ENCODE measurements at places on chromosomes 1 and 21.

DNA sequence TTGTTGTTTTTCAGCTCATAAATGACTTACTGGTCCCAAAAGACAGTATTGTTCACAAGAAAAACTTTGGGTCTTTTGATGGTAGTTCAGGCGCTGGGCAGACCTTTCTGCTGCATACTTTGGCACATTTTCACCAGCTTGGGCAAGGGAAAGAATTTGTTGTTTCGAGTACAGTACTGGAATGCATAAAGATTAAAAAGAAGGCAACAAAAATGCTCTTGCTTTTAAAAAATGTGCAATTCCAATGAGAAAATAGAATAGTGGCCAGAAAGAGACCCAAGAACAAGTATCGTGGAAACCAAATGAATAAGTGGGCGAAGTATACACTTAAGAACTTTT, 56.0 kb downstream of the CLIC6 start:
- no peak for DNase-seq

GRCh38 chr1:226558036-226558650, 9.6 kb downstream of the STUM start:
- DNase-seq: no peak

- DNase-seq: no peak
Observed at GRCh38 chr1:203547771-203548421, 53.9 kb downstream of the OPTC start.

DNA sequence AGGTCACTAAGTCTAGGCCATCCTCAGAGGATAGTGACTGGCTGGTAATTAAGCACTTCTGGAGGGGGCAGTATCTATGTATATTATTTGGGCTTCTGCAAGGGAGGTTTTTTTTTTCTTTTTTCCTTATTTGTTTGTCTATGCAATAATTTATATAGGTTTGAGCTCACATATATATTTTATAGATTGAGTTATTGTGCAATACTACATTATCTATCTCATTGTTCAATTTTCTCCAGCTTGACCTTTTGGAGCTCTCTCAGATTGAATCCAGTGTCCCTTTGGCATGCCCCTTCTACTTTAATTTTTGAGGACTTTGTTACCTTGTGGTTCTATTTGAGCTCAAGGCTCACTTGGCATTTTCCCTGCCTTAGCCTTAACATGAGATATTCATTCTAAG, 852.1 kb downstream of the KCNT2 start:
- no peak for DNase-seq

GRCh38 chr21:26782747-26783146, 62.5 kb downstream of the ADAMTS1 start:
- no peak for DNase-seq

GRCh38 chr1:201218409-201218808, 27.8 kb downstream of the IGFN1 start:
- no peak for DNase-seq

GRCh38 chr1:28301368-28302174, 27.3 kb upstream of the MED18 start:
- no peak for DNase-seq

- DNase-seq: no peak
Observed at GRCh38 chr1:184615301-184615700, 139.4 kb downstream of the EDEM3 start.

GRCh38 chr1:234913278-234913649, 215.4 kb downstream of the TOMM20 start:
- DNase-seq: no peak

- DNase-seq: no peak
Observed at GRCh38 chr1:78591971-78592370, 28.3 kb upstream of the IFI44L start.

DNA sequence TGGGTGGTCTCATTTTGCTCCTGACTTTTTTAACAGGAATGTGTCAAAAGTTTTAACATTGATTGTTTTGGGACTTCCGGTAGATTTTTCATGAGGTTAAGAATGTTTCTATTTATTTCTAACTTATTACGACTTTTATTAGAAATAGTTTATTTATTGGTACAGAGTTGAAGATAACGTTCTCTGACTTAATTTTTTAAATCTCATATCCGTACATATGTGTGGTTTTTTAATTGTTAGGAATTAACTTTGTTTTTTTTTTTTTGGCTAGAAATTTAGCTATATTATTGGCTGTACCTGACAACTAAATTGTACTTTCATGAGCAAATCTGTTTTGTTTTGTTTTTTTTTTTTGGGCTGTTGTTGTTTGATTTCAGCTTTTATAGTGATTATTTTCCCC, 32.0 kb downstream of the RNF2 start:
- DNase-seq: no peak

DNA sequence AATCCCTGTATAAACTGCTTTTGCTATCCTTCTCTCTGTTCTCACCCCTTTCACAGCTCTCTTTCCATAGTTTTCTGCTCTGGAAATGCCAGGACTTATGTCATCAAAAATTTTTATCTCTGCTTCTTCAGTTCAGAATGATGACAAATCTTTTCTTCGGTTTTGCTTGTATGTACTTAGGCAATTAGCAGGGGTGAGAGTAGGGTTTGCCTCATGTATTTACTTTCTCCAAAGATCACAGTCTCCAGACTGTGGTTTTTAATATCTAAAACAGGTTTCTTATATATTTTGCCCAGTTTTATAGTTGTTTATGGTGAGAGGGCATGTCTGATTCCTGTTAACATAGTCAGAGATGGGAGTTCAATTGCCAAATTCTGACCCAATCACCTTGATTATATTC, 235.4 kb upstream of the LYPLAL1 start:
- DNase-seq: no peak

DNA sequence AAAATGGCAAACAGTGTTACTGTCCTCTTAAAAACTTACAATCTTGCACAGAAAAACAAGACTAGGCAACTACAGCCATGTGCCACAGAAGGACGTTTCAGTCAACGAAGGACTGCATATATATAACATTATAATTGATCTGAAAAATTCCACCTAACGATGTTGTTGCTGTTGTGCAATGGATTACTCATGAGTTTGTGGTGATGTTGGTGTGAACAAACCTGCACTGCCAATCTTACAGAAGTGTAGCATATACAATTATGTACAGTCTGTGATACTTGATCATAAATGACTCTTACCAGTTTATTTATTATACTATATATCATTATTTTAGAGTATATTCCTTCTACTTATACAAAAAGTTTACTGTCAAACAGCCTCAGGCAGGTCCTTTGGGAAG, 6.8 kb upstream of the VAMP4 start:
- no peak for DNase-seq

- no peak for DNase-seq
Observed at GRCh38 chr1:21871943-21872342, 59.9 kb downstream of the LDLRAD2 start.

- DNase-seq: no peak
Observed at GRCh38 chr1:64839261-64839660, 94.4 kb downstream of the RAVER2 start.

DNA sequence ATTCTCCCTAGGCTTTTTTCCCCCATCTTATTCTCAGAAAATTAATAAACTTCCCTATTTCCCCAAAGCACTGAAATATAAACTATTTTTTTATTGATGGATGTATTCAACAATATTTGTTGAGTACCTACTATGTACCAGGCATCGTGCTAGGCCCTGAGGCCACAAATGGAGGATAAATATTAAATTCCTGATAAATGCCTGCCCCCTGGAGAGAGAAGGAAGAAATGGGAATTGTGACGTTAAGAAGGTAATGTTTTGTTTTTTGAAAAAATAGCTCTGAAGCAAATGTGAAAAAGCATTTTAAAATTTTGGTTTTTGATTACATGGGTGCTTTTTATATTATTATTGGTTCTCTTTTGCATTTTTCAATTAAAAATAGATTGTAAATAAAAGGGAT, 60.5 kb upstream of the DPT start:
- DNase-seq: no peak
